ENCODE measurements at places on chromosomes 5 and 9. TPM values are rescaled to one million over a fixed set of nuclear protein-coding genes. Genes with fewer than 3 reads are reported as not detected.

The SURF1 gene
- 54.1 TPM for polyA plus RNA-seq

The LCN9 gene
- not detected for polyA plus RNA-seq

DNA sequence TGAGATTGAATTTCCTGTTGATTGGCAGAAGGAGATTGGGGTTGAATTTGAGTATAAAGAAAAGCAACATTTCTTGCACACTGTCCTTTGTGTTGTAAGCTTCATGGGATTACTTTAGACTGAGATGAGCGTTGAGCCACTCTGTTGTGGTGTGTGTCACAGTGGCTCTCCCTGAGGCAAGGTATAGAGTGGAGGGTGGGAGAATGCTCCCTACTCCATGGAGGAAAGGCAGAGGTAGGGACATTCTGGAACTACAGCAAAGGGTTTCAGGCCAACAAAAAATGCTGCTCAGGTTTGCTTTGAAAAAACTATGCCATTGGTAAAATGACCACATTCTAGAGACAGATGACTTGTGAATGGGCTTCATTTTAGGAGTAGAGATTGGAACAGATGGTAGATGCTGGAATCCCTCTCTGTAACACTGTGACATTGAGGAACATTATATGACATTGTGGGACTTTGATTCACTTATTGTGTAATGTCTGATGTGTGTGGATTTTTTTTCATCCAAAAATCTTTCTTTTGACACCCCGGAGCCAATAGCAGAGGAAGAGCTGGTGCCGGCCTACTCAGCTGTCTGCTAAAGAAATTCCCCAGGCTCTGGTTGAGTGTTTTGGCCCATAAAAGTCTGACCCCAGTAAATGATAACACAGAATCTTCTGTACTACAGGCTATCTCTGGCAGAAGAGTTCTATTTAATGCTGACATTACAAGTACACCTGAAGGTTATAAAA lies 6.2 kb upstream of the CEP120 start:
- DNase-seq = no peak

DNA sequence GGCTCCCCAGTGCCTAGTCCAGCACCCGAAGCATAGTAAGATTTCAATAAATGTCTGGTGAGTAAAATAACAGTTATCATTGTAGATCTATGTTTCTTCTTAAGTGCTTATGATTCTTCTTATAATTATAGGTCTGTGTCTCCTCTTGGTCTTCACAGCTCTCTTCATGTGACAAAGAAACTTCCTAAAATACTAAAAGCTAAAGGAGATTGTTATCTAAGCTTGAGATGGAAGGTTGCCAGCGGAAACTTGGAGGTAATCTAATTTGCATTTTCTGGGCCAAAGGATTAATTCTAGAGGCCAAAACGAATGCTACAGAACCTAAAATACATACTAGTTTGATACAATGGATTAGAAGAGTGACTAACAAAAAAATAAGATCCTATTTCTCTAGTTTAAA lies 13.6 kb upstream of the ARHGAP26 start:
- DNase-seq = no peak

- no peak for DNase-seq
Measured at GRCh38 chr5:21862986-21863385, 990.2 kb downstream of the CDH12 start.

GRCh38 chr5:54135042-54135441 lies 175.3 kb downstream of the ARL15 start:
- no peak for DNase-seq

GRCh38 chr9:132990781-132991180 lies 12.3 kb downstream of the GFI1B start:
- no peak for DNase-seq

All from sigmoid colon (tissue), 7 donors.